ENCODE measurements at places on chromosomes 13 and 19. TPM values are rescaled to one million over a fixed set of nuclear protein-coding genes. Genes with fewer than 3 reads are reported as not detected.

DNA sequence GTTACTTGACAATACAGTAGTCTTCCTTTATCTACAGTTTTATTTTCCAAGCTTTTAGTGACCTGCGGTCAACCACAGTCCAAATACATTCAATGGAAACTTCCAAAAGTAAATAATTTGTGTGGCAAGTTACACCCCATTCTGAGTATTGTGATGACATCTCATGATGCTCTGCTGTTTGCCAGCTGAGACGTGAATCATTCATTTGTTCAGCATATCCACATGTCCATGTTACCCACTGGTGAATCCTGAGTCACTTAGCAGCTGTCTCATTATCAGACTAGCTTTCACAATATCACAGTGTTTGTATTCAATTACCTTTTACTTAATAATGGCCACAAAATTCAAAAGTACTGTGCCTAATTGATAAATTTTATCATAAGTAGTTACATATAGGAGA lies 179.8 kb downstream of the PRR20E start:
- DNase-seq, result no peak

DNA sequence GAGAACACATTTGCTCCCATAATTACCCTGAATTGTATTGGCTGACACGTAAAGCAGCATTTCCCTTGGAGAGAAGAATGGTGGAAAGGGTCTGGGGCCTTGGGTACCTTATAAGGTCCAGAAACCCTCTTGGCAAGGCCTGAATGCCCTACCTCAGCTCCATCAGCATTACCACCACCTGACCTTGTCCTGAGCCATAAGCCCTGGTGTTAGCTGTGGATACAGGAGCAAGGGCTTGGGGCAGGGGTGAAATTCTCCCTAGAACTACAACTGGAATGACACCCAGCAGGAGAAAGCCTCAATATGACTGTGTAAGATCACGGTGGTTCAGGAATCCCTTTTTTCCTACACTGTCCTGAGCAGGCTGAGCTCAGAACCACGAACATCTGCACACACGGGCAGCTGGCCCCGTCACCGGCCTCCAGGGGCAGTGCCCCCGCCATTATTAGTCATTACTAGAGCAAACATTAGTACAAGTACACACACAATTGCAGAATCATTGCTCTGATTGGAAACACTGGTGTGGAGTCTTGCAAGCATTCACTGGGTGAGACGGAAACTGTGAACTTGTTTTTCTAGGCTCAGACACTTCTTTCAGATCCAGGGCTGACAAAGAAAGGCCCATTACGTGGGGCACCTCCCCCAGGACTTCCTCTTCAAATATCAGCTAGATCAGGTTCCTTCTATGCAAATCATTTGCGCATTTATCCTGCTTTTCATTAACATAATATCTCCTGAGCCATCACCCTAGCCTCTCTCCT lies 26.8 kb upstream of the MTIF3 start:
- no peak for DNase-seq

- no peak for DNase-seq
These were observed 2.1 kb upstream of the PHLDB3 start for GRCh38 chr19:43506629-43507028.

DNA sequence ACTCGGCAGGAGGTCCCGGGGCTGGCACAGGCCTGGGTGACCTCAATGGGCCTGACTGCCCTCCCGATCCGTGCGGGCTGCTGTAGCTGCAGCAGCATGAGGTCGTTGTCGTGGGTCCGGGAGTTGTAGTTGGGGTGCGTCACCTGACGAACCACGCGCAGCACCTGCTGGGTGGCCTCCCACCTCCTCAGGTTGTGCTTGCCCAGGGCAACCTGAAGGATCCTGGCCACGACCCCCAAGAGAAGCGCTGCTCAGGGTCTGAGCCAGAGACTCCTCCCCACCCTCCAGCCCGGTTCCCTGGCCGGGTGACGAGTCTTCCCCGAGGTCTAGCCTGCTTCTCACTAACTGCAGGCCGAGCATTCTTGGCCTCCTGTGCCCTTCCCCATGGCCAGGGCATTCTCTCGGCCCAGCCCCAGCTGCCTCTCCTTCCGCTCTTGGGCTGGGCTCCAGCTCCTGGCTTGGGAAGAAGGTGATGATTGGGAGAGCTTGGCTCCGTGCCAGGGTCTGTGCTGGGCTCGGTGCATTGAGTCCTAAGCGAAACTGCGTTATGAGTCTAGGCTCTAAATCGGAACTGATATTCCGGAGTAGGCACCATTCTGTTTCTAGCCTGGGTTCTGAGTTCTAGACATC lies 3.1 kb downstream of the KLK14 start:
- no peak for DNase-seq

Gene PCDH17
- 1.2 TPM for total RNA-seq

Gene IGFL3
- total RNA-seq, result not detected
